NCI-H1105 treated with DMSO at 0.1 percent for 48 hours (cell line): ENCODE measurements at places on chromosomes 13 and 19.

- peak; percentile 2 for DNase-seq
Measured at GRCh38 chr19:36060430-36060829, 5.7 kb downstream of the WDR62 start.

DNA sequence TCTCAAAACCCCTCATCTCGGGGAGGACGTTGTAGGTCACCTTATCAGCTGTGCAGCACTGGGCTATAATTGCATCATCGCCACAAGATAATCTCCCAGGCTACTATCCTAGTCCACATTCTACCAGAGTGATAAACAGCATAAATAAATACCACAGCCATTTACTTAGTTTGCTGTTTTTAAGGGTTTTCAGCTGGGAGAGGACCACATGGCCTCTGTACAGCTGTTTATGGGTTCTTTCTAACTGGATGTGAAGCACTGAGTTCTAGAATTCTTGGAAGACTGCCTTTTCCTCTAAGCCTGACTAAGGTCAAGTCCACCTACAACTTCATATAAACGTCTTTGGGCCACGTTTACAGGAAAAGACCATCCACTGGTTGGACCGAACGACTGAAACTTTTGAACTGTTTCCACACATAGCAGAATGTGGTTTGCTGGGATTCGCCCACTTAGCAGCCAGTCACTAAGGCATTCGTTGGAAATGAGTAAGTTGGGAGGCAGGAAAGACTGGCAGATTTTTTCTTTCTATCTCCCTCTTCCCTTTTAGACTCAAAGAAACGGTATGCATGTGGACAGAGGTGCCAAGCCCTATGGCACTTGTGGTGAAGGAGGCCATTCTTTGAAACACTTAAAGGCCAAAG, 752.5 kb upstream of the SGCG start:
- no peak for DNase-seq

DNA sequence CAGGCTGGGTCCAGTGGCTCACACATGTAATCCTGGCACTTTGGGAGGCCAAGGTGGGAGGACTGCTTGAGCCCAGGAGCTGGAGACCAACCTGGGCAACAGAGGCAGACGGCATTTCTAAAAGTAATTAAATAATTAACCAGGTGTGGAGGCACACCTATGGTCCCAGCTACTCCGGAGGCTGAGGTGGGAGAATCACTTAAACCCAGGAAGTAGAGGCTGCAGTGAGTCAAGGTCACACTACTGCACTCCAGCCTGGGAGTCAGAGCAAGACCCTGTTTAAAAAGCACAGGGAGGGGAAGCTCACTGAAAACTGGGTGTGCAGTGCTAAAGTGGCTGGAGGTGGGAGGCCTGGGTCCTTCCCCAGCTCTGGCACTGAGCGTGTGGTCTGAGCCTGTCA, 9.7 kb downstream of the LATS2 start:
- DNase-seq, result no peak

- DNase-seq, result no peak
Measured at GRCh38 chr13:28474491-28475134, 20.3 kb downstream of the FLT1 start.

DNA sequence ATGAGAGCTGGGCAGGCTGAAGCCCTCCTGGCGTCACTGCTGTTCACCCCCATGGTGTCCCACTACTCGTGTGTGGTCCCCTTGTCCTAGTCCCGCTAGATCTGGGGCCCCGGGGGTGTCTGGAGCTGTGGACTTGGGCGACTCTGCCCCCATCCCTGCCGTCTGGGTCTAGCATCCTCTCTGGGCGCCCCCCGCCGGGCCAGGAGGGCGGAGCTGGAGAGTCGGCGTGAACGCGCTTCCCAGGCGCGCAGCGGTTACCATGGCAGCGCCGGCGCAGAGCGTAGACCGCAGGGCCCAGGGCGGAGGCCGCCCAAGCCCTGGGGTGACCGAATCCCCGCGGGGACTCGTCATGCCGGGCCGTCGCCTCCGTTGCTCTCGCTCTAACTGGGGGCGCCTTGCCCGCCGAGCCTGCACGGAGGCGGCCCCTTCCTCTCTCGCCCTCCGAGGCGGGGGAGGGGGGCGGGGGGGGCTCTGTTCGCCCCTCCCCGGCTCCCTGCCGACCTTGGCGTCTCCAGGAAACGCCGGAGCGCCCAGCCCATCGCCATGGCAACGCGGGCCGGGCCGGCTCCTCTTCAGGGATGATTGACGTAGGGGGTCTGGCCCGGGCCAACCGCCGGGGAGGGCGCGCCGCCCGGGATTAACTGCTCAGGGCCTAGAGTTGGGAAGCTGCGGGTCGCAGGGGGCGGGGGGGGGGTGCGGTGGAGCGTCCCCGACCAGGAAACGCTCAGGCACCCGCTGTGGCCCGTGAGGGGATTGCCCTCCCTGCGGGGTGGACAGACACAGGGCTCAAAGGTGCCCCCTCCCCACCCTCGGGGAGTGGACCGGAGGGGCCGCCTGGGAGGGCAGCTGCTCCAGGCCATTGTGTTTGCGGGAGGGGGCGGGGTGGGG, 8.9 kb downstream of the ISYNA1 start:
- DNase-seq, result peak; percentile 86

DNA sequence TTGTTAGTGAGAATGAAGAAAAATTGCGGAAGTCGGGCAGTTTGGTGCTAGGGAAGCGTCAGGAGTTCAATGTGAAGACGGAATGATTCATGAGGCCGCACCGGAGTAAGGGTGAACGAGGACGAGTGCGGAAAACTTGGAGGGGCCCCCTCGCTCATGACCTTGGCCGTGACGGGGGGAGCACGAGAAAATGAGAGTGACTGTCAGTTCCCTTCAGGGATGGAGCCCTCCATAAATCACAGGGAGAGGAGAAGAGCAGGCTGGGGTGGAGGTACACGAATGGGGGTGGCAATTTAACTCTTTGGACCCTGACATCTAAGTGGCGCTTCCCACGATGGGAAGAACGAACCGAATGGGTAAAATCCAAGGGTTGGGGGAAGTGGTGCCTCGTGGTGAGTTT, 486.4 kb downstream of the TSHZ3 start:
- no peak for DNase-seq

GRCh38 chr13:29937841-29938240, 87.4 kb upstream of the UBL3 start:
- no peak for DNase-seq
